ENCODE measurements at places on chromosomes 6 and 20.
A peak's percentile ranks its signal among the peaks of the same experiment; 100 is the strongest.

GRCh38 chr20:32925481-32926196, 66.9 kb downstream of the EFCAB8 start:
- DNase-seq, result no peak

- no peak for DNase-seq
These were observed 106.2 kb downstream of the DTD1 start for GRCh38 chr20:18694071-18694470.

GRCh38 chr20:40584130-40584809, 104.8 kb downstream of the MAFB start:
- DNase-seq, result no peak

- DNase-seq, result no peak
These were observed 52.9 kb upstream of the ZNF217 start for GRCh38 chr20:53646550-53646949.

DNA sequence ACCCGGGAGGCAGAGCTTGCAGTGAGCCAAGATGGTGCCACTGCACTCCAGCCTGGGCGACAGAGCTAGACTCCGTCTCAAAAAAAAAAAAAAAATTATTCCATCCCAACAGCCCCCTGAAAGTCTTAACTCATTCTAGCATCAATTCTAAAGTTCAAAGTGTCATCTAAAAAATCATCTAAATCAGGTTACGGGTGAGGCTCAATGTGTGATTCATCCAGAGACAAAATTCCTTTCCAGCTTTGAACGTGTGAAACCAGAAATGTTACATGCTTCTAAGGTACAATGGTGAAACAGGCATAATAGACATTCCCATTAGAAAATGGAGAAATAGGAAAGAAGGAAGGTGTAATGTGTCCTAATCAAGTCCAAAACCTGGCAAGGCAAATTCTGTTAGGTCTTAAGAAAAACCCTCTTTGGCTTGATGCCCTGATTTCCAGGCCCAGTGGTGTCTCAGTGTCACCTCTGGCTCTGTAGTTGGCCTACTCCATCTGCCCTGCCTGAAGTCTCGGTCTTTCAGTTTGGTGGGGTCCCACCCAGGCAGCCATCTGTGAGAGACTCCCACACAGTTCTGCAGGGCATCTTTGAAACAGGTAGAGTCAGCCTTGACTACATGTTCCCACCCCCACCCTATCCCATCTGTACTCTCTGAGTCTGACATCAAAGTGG, 43.5 kb downstream of the HFE start:
- no peak for DNase-seq

- peak; percentile 28 for DNase-seq
These were observed 6.6 kb upstream of the SPO11 start for GRCh38 chr20:57323034-57323433.

GRCh38 chr6:96975852-96976251, 51.3 kb downstream of the KLHL32 start:
- no peak for DNase-seq

DNA sequence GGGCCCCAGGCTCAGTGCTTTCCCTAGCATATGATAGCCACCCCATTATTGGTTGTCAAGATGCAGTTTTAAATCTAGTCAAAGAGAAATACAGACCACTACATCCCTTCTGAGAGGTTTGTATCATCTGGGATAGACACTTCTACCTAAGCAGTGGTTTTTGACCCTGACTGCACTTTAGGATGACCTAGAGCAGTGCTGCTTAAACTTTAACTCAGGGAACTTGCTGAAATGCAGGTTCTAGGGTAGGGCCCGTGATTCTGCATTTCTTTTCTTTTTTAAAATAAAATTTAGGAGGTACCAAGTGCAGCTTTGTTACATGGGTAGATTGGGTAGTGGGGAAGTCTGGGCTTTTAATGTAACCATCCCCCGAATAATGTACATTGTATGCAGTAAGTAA, 18.7 kb downstream of the TM9SF4 start:
- no peak for DNase-seq

DNA sequence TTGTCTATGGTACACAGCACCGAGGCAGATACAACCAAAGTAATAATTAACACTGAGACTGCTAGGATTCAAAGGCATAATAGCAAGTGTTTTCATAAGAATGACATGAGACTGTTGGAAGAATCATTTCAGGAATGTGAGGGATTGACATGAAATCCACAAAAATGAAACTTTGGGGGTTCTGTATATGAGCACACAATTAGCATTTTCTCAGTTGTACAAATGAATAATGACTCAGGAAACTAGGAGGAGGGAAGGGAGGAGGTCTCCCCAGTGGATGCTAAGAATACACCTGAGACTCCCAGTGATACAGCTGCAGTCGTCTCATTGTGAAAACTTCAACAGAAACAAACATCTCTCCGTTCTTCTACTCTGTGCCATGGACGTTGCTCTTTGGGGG, 428.4 kb upstream of the PLCB4 start:
- DNase-seq, result no peak

DNA sequence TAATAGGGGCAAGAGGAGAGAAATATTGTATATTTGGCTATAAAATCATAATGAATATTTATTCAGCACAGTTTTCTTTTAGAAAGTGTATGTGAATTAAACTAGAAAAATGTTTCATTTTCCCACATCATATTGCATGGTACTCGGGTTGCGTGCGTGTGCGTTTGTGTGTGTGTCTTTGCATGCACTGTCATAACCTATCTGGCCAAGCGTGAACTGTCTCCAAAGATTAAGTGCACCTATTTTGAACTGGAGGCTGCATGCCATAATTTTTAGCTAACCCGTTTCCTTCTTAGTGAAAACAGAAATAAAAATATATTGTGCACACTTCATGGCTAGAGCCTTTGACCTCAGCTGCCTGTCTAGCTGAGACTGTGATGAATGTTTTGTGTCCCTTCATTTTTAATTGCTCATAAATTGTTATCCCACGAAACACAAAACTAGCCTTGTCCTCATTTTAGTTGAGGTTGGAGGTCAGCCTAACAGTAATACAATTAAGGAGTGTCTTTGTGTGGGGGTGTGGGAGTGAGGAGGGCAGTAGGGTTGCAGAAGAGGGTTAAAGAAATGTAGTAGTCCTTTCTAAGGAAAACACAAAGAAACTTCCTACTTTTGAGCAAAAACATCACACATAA, 336.1 kb upstream of the POU3F2 start:
- DNase-seq, result no peak

DNA sequence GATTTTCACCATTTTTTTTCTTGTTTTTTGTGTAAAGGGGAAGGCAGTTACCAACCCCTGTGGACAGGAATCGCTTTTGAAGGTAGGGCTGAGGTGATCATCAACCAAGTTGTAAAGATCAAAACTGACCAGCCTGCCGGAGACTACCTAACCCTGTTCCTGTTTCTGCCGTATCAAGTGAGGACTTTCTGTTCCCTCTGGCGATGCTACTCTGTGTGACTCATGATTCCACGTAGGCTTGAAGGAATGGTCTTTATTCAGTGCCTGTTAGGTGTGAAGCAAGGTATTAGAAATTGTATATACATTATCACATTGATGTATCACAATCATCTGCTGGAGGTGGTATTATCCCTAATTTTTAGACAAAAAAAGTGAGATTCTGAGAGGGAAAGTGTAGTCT, 161.3 kb downstream of the SOX4 start:
- peak; percentile 54 for DNase-seq

- no peak for DNase-seq
These were observed 753.4 kb downstream of the QKI start for GRCh38 chr6:164167873-164168405.

DNA sequence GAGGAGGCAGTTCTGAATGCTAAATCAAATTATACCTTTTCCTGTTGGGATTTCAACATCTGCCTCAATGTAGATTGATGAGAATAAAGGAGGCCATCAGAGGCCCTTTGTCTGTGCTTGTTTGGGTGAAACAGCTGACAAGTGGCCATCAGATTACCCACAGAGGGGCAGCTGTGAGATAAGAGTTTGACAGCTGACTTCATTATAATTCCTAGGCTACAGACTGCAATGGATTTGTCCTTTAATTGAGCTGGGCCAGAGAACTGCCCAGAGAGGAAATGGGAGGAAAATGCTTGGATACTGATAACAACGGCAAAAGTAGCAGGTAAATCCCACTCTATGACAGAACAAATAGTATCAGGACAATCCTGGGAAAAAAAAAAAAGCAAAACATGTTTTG, 649.4 kb downstream of the HDGFL1 start:
- DNase-seq, result no peak

- DNase-seq, result no peak
These were observed 897.4 kb upstream of the CITED2 start for GRCh38 chr6:140271759-140272377.
